EL (cell line): ENCODE measurements at places on chromosomes 2 and 18.
A peak's percentile ranks its signal among the peaks of the same experiment; 100 is the strongest.

DNA sequence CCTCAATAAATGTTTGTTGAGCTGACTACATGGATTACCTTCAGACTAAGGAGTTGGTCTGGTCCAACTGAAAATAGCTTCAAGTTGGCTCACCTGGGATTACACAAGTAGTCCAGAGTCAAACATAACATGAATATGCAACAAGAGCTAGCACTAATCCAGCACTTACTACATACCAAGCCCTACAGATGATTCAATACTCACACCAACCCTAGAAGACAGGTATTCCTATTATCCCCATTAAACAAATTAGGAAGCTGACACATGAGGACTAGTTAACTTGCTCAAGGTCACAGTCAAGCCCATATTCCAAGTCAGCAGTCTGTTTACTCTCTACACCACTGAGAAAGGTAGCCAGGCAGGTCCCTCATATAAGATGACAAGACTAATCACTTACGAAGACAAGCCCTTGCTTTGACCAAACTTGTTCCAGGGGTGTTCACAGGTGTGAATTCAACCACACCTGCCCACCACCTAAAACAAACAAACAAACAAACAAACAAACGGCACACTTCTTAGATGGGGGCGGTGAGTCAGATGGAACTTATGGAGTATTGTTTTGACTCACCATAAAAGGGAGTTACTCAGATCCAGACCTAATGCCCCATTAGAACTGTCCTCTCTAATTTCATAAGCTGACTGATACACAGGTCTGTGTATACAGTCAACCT is 29.1 kb downstream of the TMEM131 start:
- no peak for DNase-seq

GRCh38 chr2:108632332-108633160 is 86.7 kb upstream of the RANBP2 start:
- no peak for DNase-seq

GRCh38 chr2:170587117-170587516 is 128.0 kb upstream of the SP5 start:
- DNase-seq: no peak

DNA sequence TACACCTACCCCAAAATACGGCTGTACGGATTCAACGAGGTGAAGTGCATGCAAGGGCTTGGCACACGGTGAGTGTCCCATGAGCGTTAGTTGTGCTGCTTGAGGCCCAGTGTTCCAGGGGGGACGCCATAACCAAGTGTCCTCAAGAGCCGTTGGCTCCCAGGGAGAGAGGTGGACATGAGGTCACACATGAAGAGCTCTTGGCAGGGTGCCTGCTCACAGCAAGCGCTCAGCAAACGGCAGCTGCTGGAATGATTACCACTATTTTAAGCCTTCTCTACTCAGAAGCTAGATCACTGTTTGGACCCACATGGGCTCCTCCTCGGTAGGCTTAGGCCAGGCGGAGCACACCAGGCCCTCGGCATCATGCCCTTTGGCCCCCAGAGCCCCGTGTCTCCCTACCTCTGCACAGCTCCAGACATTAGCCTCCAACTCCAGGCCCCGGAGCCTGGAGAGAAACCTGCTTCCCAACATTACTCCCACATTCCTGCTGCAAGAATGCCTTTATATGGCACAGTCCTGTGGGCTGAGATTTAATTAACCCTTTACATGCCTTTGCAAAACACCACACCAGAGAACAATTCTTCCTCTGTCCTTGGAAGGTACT is 68.4 kb upstream of the PPP1CB start:
- DNase-seq: peak; percentile 79

DNA sequence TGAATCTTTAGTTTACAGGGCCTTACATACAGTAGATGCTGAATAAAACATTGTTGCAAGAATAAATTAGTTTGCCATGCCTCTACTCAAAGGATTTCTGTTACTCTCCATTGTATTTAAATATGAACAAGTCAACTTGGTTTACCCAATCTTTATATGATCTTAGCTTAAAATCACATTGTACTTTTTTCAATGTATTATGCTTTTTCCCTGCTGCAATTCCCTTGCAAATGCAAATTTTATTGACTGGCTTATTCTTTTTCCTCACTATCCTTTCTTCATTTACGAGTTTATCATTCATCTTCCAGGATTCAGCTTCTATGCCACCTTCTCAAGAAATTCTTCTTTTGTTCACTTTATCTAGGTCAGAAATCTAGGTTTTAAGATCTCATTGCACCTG is 571.4 kb upstream of the ZNF804A start:
- no peak for DNase-seq

GRCh38 chr2:113266431-113266830 is 12.3 kb downstream of the PAX8 start:
- no peak for DNase-seq

DNA sequence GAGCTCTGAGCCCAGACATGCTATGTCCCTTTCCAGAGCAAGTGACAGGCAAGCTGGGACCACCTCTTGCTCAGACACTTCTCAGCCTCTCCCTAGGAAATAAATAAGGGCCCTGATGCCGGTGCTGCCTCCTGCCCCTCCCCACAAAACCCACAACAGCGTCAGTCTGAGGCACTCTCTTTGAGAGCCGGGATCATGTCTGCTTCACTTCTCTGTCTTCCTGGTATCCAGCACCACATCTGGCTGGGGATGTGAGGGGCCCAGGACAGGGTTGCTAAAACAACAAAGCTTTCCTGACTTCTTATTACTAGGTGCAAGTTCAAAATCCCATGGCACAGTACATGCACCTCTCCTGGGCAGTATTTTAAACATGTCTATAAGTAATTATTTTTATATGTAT is 103.9 kb upstream of the GLI2 start:
- DNase-seq: no peak

GRCh38 chr2:11030909-11031308 is 119.2 kb downstream of the KCNF1 start:
- DNase-seq: no peak

GRCh38 chr2:58204195-58204959 is 36.7 kb downstream of the FANCL start:
- no peak for DNase-seq

- DNase-seq: no peak
These were observed 278.9 kb downstream of the PIK3C3 start for GRCh38 chr18:42233908-42234307.
